ENCODE measurements at places on chromosomes 2 and 18.
A peak's percentile ranks its signal among the peaks of the same experiment; 100 is the strongest.

DNA sequence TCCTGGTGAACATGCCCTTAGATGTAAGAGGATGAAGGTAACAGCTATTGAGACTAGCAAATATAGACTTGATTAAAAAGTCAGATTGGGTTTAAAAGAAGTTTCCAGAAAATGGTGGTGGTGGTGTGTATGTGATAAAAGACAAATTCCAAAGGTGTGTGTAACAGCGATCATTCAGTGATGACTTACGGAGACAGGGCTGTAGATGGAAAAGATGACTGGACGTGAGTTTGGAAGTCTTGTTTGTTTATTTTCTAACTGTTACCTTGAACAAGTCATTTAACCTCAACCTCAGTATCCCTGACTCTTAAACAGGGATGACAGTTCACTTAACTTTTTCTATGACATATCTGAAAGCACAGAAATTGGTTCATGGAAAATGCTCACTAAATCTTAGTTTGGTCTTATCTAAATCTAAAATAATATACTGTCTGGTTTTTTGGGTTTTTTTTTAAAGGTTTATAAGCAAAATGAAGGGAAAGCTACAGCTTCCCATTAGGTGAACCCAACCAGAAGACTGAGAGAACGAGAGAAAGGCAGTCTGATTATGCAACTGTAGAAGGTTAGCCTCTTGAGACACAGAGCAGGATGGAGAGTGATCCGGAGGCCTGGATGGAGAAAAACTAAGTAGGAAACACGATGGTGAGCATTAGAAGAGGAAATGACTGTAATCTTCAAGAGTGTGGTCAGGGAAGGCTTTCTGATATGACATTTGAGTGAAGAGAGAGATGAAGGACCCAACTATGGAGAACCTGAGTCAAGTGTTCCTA, 71.9 kb downstream of the TCF4 start:
- no peak for DNase-seq

GRCh38 chr18:58785171-58785805, 79.4 kb upstream of the ZNF532 start:
- DNase-seq: no peak

DNA sequence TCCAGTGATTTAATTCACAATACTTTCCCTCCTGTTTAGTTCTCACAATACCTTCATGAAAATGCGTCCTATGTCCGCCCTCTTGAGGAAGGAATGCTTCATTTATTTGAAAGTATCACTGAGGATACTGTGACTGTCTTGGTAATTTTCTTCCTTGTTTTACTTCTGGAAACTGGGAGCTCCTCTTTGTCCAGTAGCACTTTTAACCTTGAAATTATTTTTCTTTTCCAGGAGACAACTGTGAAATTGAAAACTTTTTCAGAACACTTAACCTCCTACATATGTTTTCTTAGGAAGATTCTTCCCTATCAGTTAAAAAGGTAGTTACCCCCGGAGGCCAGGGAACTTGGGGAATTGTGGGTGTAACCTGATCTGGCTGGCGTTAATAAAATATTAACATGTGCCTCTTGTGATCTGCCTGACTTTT, 58.9 kb upstream of the STON1 start:
- DNase-seq: peak; percentile 17

- no peak for DNase-seq
These were observed 96.7 kb upstream of the CNTNAP5 start for GRCh38 chr2:123928358-123928757.

- peak; percentile 32 for DNase-seq
These were observed 3.0 kb downstream of the ZNF516 start for GRCh38 chr18:76491776-76492668.

DNA sequence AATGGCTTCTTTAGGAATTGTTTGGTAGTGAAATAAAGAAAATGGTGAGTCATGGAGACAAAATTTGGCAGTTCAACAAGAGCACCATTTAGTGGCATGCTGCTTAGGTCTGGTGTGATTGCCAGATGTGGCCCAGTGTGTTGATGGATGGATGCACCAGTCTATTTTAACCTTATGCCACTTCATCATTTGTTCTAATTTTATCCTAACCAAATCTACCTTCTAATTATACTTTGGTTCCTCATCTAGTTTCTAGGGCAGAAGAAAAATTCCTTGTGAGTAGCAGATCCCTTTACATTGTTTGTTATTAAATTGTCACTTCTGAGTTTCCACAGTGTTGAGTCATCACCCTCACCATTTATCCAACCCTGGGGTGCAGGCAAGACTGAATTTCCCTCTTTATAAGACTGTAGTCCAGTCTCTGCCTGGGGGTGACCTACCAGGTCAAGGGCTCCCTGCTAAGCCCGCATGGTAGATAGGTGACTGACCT, 32.5 kb downstream of the NABP1 start:
- no peak for DNase-seq

GRCh38 chr2:203685789-203686420, 20.5 kb upstream of the CD28 start:
- no peak for DNase-seq

Measured in skin of body (tissue), 3 donors.